Kidney (tissue), 22 donors: ENCODE measurements at places on chromosomes 13 and 19.

DNA sequence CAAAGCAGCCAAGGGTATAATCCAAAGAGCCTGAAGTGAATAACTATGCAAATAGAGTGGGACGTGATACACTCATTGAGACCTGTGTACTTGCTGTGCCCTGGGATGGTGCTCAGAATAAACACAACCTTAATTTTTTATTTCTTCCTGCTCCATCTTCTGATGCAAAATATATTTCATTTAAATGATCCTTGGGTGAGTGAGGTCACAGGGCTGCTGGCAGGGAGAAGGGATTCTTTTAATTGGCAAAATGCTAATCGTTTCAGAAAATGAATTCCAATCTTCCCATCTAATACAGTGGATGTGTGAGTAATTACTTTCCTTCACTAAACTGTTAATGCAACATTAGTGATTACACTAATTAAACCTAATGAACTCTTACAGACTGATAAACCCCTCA, 63.5 kb downstream of the SIAH3 start:
- no peak for DNase-seq

DNA sequence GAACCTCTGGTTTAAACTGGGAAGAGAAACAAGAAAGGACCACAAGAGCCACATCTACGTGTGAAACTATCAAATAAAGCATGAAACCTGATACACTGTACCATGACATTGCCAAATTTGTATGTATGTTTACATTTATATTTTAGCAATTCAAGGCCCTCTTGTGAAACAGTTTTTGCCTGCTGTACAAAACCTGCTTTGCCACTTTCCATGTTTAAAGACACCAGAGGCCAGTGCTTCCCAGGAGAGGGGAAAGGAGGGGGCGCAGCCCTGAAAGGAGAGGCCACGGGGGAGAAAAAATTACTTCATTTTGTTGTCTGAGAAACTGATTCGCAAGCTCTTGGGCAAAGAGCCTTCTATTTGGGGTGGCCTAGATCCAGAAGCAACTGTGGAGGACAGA, 124.8 kb downstream of the DCLK1 start:
- DNase-seq, result no peak

DNA sequence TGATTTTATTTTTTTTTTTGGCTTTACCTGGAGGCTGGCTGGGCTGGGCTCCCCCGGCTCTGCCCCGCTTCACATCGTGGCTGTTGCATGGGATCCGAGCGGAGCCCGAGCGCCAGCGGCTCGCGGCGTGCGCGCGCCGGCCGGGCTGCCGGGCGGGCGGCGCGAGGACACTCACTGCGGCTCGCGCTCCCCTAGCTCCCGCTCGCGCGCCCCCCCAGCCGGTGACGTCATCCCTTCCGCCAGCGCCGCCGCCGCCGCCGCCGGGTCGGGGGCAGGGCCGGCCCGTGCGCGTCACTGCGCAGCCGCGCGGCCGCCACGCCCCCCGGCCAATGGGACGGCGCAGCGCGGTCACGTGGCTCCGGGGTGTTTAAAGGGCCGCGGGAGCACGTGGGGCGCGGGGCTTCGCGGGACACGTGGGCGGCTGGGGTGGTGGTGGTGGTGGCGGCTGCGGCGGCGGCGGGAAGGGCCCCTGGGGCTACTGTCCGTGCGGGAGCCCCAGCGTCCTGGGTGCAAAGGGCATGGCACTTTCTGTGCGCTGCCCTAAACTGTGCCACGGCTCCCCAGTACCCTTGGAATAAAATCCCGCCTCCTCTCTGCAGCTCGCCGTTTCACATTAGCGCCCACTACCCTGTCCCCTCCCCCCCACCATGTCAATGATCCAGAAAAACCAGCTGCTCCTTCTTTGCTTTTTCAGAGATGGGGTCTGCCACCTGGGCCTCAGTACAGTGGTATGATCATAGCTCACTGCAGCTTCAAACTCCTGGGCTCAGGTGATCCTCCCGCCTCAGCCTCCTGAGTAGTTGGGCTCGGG, at the start of gene PTPRS:
Gene PTPRS (minus strand): TSS at position 176 of the 811 bp plus-strand sequence. CDS start 54,672 bp downstream, outside the sequence.
- peak; percentile 89 for DNase-seq

GRCh38 chr13:20719783-20720182, 16.3 kb downstream of the IL17D start:
- no peak for DNase-seq

DNA sequence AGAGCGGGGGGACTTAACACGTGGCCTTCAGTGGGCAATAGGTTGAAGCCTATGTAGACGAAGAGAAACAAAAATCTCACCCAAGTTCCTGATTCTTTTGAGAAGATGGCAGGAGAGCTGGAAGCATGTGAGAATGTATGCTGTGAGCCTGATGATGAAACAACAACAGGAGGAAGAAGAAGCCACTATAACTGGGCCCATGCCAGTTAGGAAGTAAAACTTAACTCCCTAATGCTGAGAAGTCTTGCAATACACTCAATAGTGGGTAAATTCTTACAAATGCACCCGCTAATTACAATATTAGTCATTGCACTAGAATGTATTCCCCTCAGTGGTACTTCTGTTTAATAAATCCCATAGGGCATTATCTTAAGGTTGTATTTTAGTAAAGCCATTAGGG, 9.1 kb downstream of the PCDH17 start:
- no peak for DNase-seq

DNA sequence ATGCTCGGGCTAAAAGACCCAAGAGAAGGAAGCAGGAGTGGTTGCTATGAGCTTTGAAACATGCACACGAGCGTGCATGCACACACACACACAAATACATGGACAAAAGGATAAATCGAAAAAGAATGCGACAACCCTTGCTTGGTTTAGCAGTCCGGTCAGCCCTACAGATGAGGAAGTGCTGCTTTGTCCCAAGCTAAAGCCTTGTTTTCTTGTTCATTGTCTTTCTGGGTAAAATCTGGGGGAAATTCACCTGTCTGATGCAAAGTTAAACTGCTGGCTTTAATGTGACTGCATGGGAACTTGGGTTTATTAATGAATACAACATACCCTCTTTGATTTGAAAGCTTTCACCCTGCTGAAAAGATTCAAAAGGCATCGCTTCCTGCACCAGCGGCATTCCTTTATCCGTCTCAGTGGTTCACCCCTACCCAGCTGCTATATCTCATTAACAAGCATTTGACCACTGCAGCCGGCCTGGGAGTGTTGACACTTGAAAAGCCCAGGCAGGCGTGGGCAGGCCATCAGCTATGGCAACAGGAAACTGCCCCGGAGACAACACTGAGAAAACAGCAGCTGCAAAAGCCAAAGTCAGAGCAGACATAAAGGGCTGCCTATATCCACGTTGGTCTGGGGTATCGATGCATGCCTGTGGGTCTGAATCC, 301.7 kb downstream of the NDFIP2 start:
- peak; percentile 97 for DNase-seq

DNA sequence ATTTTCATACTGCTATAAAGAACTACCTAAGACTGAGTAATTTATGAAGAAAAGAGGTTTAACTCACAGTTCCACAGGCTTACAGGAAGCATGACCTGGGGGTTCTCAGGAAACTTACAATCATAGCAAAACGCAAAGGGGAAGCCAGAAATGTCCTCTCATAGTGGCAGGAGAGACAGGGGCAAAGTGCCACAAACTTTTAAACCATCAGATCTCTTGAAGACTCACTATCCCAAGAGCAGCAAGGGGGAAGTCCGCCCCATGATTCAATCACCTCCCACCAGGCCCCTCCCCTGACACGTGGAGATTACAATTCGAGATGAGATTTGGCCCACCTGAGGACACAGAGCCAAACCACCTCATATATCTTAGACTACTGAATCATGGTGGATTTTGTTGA, 198.7 kb downstream of the KCTD12 start:
- no peak for DNase-seq

- DNase-seq, result peak; percentile 89
Observed at GRCh38 chr19:44752816-44753625, 4.5 kb downstream of the BCL3 start.

DNA sequence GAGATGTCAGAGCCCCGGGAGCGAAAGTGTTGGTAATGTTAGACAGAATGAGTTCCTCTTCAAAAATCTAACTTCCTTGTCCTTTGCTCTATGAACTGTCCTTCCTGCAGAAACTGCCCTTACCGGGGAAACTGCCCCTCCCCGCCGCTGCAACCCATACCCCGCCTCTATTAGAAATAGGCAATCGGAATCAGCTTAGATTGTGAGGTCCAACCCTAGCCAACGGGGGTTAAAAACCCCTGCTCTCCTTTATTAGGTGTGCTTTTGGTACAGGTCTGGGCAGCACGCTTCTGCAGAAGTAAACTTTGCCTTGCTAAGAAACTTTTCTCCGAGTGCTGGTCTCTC, 11.5 kb upstream of the CAPNS1 start:
- no peak for DNase-seq

DNA sequence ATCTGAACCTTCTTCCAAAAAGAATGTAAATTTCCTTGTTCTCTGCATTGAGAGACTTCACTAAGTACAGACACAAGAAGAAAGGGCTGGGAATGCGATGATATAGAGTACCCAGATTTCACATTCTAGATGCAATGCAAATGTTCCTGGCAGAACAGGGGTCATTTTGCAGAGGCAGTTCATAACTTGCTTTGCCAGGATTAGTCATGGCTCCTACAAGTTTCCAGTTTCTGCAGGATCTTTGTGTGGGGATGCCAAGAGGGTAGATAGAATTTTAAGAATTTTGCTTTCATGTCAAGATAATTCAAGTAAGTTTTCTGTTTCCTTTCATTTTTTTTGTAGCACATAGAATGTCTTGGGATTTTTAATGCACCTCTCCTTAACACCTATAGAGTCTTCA, 181.2 kb downstream of the FGF9 start:
- DNase-seq, result no peak

- no peak for DNase-seq
Observed at GRCh38 chr13:74641586-74641985, 507.4 kb upstream of the KLF12 start.

- DNase-seq, result no peak
Observed at GRCh38 chr19:50292216-50292827, 36.9 kb downstream of the KCNC3 start.

- DNase-seq, result peak; percentile 79
Observed at GRCh38 chr19:6423499-6424194, 964 bp downstream of the KHSRP start.

- DNase-seq, result no peak
Observed at GRCh38 chr13:64283926-64284325, 2868.3 kb upstream of the PCDH20 start.

GRCh38 chr19:45162608-45163143, 1.9 kb upstream of the NKPD1 start:
- DNase-seq, result peak; percentile 53

DNA sequence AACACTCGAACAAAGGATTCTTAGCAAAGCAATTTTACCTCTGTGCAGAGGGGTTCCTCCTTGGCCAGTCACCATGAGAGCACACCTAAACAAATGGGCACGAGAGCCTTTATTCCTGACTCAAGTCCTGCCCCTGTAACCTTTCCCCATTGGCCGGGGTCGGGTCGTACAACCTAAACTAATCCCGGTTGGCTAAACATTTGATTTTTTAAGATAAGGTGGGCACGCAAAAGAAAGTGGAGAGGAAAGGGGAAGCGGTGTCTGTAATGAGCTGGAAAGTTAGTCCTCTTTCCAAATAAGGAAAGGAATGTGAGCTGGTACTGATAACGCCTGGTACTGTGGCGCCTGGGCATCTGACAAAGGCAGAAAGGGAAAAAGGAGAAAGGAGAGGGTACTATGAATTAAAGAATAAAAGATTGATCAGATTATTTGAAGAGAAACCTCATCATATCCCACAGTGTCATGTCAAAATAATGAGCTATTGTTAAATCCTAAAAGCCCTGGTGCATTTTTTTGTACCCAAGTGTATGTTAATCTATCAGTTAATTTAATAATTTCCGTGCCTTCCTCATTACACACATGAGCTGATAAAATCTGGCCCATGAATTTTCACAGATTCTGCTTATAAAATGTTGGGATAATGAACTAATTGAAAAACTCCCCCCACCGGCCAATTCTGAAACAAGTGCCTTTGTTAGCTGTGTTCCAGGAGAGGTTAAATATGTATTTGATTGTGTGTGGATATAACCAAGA, 335.7 kb downstream of the RFC3 start:
- no peak for DNase-seq

- no peak for DNase-seq
Observed at GRCh38 chr13:93680329-93680728, 453.7 kb downstream of the GPC6 start.

- DNase-seq, result no peak
Observed at GRCh38 chr13:66212511-66212910, 1017.6 kb downstream of the PCDH9 start.

GRCh38 chr13:48746821-48747220, 93.1 kb downstream of the CYSLTR2 start:
- DNase-seq, result no peak

DNA sequence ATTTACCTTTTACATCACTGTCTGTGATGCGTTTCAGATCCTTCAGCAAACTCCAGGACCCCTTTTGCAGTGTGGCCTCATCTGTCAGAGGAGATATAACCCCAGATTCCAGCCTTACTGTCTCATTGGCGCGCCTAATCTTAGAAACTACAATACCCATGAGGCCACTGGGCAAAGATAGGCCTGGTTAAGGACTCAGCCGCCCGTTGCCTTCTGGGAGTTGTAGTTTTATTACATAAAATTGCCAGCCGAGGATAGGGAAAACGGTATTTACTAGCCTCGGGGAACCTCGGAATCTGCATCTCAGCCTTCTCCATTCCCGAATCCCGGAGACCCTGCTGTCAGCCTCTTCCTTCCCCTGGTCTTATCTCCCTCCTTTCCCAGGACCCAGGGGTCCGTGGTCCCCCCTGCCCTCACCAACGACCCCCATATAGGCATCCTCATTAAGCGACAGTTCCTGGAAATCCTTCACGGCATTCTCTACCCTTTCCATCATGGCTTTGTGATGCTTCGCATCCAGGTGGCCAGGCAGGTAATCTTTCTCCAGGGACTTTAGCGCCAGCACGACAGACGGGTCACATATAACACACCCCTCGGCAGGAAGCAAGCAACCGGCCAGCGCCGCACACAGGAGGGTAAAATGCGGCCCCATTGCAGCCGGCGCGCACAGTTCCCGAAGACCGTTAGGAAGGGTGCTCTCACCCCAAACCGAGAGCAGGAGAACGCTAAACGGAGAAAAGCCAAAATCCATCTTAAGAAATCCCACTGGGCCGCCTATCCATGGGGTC, 1.3 kb downstream of the IZUMO1 start:
- DNase-seq, result peak; percentile 70

GRCh38 chr13:78032132-78032531, 113.5 kb upstream of the EDNRB start:
- DNase-seq, result no peak

DNA sequence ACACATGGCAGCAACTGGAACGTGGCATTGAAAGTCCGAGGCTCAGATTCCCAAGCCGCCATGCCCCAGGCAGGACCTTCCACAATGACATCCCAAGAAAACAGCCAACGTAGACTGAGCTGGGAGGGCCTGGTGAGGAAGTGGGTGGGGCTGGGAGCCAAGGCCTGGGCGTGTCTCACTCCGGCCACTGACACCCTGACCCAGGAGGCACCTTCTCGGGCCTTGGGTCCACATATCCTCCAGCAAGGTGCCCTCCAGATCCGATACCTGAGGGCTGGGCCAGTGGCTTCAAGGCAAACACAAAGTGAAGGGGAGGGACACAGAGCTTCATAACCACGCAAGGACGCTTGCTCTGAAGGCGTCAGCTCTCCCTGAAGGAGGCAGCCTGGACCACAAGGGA, 43.0 kb downstream of the RAB20 start:
- DNase-seq, result peak; percentile 70

GRCh38 chr13:66887088-66887487, 343.0 kb downstream of the PCDH9 start:
- peak; percentile 51 for DNase-seq
